ENCODE measurements at places on chromosomes 4 and X.

DNA sequence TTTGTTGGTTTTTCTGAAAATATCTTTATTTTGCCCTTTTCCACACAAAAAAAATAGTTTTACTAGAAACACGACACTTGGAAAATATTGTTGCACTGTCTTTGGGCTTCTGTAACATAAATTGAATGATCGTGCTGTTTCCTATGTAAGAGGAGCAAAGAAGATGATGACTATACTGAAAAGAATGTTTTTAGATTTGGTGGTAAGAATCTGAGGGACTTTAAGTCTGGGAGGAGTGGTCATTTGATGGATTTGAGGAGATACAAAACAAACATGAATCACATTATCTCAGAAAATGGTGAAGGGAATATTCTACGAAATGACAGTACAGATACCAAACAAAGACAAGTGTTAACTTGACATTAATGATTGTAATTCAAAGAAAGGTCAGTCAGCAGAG, 328.8 kb downstream of the ADAM29 start:
- DNase-seq: no peak

GRCh38 chrX:136574548-136574947, 42.5 kb downstream of the VGLL1 start:
- DNase-seq: no peak

- DNase-seq: no peak
These were observed 55.9 kb upstream of the RNF128 start for GRCh38 chrX:106670631-106671030.

GRCh38 chrX:119625843-119626242, 19.6 kb upstream of the NKRF start:
- no peak for DNase-seq

DNA sequence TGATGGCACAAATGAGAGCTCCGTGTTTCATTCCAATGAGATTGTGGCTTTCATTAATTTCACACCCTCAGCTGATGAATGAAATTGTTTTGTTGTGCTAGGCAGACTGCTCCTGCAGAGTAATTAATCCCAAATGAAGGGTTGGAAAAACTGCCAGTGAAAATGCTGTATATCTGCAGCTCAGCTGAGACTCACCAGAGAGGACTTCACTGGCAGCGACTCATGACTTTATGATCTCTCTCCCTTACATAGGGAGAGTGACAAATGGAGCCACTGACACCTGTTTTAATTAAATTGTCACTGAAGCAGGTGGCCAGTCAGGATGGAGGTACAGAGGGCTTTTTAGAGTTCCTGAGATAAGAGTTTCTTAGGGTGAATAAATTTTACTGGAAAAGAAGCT, 24.8 kb downstream of the GRXCR1 start:
- no peak for DNase-seq

- peak; percentile 94 for DNase-seq
These were observed 192.5 kb upstream of the STK26 start for GRCh38 chrX:131830400-131831184.

- no peak for DNase-seq
These were observed 6.8 kb upstream of the IQSEC2 start for GRCh38 chrX:53288189-53288588.

GRCh38 chrX:1075741-1076140, 136.7 kb downstream of the CRLF2 start:
- no peak for DNase-seq

DNA sequence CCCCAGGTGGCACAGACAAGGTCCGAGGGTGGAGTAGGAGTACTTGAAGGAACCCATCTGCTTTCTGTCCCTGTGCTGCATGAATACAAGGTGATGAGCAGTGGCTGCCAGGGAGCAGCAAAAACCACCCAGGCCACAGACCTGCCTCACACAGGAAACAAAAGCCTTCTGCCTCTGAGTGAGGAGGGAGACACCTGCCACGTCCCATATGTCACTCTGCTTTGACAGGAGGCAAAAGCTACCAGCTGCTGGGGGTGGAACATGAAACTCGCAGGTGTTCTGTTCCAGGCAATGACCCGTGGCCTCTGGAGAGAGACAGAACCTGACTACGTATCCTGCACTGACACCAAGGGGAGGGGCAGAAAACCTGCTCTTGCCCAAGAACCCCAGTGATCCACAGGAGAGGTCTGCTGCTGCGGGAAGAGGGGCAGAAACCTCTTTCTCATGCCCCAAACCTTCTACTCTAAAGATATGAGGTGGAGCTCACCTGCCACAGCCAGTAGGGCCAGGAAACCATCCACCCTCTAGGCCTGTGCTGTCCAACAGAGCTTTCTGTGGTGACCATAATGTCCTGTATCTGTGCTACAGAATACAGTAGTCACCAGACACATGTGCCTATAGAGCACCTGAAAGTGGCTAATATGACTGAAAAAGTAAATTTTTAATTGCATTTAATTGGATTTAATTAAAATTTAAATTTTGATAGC, 172.9 kb downstream of the PRDM5 start:
- peak; percentile 87 for DNase-seq

DNA sequence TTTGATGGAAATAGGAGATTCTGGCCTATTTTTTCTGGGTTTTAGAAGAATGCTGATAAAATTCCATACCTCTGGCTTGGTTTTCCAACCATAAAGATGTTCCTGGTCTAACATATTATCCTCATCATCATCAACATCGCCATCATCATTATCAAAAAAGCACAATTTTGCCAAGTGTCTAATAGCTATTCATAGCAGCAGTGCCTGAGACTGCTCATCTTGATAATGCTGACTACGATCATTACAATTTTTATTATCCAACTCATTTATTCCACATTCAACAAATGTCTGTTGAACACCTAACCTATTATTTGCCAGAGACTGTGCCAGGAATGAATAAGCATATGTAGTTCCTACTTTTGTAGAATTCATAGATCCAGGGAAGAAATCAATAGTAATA, 303.5 kb upstream of the GATB start:
- no peak for DNase-seq

DNA sequence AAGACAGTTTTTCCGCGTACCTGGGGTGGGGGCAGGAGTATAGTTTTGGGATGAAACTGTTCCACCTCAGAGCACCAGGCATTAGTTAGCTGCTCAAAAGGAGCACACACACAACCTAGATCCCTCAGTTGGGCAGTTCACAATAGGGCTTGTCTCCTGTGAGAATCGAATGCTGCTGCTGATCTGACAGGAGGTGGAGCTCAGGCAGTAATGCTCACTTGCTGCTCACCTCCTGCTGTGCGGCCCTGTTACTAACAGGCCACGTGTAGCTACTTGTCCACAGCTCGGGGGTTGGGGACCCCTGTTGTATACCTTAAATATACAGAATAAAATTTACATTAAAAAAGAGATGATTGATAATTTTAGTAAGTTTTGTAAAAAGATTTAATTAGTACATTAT, 191.5 kb downstream of the SLC7A11 start:
- DNase-seq: no peak

GRCh38 chr4:140756319-140757231, at the start of gene TBC1D9:
Gene TBC1D9, minus strand, starts transcription at chr4:140756385. Its CDS starts 340 bp downstream, at chr4:140756045.
- DNase-seq: peak; percentile 56

GRCh38 chr4:25908491-25908901, 5.5 kb upstream of the SMIM20 start:
- DNase-seq: peak; percentile 3
